ENCODE measurements at places on chromosomes 16 and 17.
A peak's percentile ranks its signal among the peaks of the same experiment; 100 is the strongest.

DNA sequence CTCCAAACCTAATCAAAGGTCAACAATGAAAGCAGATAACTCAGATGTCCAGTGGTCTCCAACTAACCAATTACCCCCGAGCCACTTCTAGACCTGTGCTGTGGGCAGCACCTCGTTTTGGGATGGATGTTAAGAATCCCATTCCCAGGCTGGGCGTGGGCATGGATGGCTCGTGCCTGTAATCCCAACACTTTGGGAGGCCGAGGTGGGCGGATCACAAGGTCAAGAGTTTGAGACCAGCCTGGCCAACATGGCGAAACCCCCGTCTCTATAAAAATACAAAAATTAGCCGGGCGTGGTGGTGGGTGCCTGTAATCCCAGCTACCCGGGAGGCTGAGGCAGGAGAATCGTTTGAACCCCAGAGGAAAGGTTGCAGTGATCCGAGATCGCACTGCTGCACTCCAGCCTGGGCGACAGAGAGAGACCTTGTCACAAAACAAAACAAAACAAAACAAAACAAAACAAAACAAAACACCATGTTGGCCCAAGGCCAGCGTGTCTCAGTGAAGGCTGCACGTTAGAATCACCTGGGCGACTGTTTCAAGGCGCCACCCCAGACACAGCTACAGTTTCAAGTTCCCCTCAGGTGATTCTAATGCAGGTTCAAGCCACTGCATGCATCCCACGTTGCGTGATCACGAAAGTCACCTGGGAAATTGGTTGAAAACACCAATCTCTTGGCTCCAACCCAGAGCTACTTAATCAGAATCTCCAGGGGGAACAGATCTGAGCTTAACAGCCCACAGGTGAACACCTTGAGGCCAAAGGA lies 21.3 kb downstream of the COX4I1 start:
- DNase-seq = peak; percentile 3

- peak; percentile 79 for DNase-seq
These were observed 7.1 kb upstream of the ZNF213 start for GRCh38 chr16:3127745-3128144.

- DNase-seq = peak; percentile 30
These were observed 11.1 kb downstream of the PIMREG start for GRCh38 chr17:6455321-6455705.

DNA sequence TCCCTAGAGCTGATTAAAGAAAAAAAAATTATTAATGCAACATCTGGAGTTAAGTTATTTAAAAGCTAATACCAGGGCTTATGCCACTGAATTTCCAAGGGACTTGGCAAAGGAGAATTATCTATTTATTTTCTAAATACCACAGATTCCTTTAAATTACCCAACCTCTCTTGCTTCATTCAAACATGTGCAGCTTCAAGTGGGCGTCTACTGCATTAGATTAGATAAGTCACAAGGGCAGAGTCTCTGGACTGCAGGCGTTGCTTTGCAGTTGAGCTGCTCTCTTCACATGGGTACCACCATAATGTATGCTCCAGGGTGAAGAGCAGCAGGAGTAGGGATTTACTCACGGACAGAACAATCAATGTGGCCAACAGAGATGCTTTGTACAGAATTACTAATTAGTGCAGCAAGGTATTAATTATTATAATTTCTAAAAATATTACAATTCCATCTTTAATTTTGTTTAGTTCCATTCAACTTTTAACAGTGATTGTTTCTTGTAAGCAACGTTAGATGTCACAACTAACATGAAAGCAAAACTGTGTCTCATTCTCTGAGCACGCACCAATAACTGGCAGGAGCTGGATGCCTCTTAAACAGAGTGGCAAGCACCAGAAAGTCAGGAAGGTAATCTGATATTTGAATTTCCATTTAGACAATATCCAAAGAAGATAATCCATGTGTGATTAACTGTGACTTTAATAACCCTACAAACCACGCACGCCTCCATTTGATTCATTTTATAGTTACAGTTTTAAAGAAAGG lies 214.2 kb downstream of the STX8 start:
- peak; percentile 68 for DNase-seq

DNA sequence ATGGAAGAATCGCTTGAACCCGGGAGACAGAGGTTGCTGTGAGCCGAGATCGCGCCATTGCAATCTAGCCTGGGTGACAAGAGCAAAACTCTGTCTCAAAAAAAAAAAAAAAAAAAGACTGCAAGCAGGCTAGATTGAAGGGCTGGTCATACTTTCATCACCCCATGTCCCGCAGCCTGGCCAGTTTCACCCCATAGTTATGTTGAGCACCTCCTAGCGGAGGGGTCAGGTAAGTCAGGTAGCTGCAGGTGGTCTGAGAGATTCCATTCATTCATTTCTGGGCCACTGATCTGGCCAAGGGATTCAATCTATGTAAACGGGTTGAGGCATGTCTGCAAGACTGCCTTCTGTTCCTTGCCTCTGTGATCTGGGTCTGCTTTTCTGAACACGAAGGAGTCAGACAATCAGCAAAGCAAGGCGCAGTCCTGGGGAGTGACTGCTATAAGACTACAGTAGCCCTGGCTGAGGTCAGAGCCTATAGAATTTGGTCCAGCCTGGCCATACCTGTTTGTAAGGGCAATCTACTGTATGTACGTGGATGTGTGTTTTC lies 23.6 kb upstream of the BPTF start:
- DNase-seq = peak; percentile 42

GRCh38 chr17:49450735-49451134 lies 36.1 kb upstream of the PHB1 start:
- peak; percentile 82 for DNase-seq

GRCh38 chr16:15425861-15426260 lies 8.5 kb upstream of the BMERB1 start:
- no peak for DNase-seq

All from epithelial cell of esophagus (primary cell).